ENCODE measurements at places on chromosomes 11 and 22.

DNA sequence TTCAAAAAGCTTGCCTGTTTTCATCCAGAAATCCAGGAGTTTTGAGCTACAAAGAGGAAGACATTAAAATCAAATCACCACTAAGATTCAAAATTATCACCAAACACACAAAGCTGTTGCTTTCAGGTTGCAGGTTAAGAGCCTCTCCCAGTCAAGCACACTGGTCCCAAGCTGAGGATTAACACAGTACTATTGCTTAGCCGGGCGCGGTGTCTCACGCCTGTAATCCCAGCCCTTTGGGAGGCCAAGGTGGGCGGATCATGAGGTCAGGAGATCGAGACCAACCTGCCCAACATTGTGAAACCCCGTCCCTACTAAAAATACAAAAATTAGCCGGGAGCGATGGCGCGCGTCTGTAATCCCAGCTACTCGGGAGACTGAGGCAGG is 1165.1 kb downstream of the LRRC4C start:
- DNase-seq = no peak

DNA sequence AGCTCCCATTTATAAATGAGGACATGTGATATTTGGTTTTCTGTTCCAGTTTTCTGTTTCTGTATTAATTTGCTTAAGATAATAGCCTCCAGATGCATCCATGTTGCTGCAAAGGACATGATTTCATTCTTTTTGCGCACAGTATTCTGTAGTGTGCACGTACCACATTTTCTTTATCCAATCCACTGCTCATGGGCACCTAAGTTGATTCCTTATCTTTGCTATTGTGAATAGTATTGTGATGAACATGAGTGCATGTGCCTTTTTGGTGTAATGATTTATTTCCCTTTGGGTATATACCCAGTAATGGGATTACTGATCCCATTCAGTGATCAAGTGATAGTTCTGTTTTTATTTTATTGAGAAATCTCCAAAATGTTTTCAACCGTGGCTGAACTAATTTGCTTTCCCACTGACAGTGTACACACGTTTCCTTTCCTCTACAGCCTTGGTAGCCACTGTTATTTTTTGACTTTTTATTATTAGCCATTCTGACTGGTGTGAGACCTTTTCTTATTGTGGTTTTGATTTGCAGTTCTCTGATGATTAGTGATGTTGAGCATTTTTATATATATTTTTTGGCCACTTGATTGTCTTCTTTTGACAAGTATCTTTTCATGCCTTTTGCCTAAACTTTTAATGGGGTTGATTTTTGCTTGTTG is 226.0 kb upstream of the ANO3 start:
- no peak for DNase-seq

DNA sequence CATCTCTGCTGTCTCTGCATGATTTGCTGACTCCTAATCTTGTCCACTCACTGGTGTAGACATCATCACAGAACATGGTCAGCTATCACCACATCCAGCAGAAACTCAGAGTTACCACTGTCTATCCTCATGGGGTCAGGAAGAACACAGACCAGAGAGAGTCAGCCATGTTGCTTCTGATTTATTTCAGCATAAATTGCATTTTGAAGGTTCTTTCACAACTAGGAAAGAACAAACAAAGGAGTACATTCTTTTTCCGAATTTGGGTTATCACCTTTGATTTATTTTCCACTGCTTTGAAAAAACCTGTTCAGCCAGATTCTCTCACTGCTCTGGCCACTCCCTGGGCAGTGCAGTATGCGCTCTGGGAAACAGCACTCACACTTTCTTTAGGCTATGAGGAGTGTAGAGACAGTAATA is 172.0 kb upstream of the MTMR2 start:
- DNase-seq = no peak

DNA sequence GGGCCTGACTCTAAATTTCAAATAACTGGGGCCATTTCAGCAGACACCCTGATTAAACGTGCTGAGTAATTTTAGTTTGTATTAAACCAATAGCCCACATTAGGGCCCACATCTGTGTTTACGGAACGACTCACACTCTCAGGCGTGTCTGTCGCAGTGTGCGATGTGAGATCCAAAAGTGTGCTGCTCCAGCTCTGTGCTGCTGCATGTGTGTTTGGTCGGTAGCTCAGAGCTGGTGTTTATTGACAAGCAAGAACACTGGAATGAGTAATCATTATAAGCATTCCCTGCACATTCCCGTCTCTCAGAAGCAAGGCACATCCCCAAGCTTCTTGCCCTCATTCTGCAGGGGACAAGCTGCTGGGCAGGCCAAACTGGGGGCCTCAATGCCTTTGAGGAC is 7.8 kb downstream of the OPCML start:
- no peak for DNase-seq

- DNase-seq = no peak
Observed at GRCh38 chr11:60834742-60835533, 7.0 kb upstream of the CCDC86 start.

- DNase-seq = no peak
Observed at GRCh38 chr11:70327717-70328116, 57.2 kb downstream of the PPFIA1 start.

DNA sequence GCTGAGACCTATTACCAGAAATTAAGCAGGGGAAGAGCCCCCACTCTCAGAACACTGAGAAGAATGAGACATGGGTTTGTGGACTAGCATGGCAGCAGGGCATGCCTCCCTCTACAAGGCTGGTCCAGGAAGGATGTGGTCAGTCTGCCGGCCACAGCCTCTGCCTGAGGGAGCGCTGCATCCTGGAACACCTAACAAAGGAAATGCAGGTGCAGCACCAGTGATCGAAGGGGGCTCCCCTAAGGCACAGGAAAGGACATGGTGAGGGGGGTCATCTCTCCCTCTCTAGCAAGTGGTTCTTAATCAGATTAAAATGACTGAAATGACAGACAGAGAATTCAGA is 40.6 kb upstream of the ARL14EP start:
- no peak for DNase-seq

- DNase-seq = no peak
Observed at GRCh38 chr11:1219446-1219833, 3.4 kb upstream of the MUC5B start.

DNA sequence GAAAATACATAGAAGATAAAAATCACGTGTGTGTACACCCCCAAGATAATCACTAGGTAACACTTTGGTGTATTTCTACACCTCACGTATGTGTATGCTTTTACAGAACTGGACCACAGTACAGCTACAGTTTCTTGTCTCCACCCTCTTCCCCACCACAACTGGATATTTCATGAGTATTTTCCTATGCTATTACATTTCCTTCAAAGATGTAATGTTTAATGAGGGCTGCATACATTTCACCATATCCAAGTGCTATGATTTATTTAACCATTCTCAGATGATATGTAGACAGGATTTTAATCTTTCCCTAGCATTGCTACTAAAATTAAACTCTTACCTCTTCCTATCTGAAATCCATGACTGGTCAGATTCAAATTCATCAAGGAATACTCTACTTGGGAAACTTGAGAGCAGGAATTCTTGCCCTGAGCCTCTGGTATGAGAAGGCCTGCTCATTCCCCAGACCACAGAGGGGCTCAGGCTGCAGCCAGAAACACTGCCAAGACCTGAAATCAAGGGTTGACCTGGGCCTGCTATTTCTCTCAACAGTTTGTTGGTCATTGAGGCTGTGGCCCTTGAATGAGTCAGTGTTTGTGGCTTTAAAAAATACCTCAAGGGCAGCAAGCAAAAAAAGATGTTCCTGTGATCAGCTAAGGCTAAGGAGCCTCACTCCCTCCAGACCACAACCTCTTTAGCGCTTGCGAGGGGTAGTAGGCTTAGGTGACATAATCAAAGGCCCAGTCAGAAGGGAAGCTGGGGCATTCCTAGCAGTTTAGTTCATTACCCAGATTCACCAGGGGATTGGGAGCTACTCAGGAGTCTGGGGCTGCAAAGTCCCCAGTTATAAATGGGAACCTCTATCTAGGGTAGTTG is 55.5 kb downstream of the ABTB2 start:
- peak; percentile 97 for DNase-seq

- DNase-seq = no peak
Observed at GRCh38 chr11:71490731-71491390, 36.2 kb upstream of the KRTAP5-7 start.

GRCh38 chr22:39073981-39074380 is 3.1 kb upstream of the APOBEC3G start:
- DNase-seq = no peak

GRCh38 chr11:24391167-24391566 is 105.7 kb upstream of the LUZP2 start:
- DNase-seq = peak; percentile 50

GRCh38 chr22:50731811-50732624 is 6.0 kb upstream of the ACR start:
- DNase-seq = peak; percentile 56

- DNase-seq = no peak
Observed at GRCh38 chr11:20155683-20156279, 4.5 kb downstream of the DBX1 start.

- no peak for DNase-seq
Observed at GRCh38 chr11:117423046-117423575, 95.5 kb downstream of the CEP164 start.

DNA sequence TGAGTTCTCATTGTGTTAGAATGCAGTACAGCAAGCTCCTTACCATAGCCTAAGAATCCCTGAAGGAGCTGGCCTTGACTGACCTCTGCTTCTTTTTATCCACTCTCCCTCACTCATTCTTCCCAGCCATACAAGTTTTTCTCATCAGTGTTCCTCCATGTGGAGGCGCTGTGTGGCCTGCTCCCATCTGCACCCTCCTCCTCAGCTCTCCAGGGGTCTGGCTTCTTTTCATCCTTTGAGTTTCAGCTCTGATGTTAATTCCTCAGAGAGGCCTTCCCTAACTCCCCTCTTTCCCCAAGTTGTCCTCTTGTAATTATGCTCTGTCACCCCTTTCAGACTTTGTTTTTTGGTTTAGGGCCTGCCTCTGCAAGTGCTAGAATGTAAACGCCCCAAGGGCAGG is 144.8 kb downstream of the WNT7B start:
- peak; percentile 7 for DNase-seq

- no peak for DNase-seq
Observed at GRCh38 chr11:70597751-70598625, 199.7 kb downstream of the CTTN start.

DNA sequence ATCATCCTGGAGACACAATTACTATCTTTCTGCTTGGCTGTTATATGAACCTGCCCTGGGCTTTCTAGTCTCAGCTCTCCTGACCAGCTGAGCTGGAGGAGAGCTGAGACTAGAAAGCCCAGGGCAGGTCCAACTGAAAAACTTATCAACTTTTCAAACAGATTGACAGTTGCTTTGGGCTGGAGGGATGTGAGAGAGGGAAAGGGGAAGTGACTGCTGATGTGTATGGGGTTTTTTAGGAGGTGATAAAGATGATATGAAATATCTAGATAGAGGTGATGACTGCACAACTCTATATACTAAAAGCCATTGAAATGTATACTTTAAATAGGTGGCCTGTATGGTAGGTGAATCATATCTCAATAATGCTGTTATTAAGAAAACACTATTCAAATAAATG is 60.2 kb upstream of the CHRM4 start:
- DNase-seq = no peak

DNA sequence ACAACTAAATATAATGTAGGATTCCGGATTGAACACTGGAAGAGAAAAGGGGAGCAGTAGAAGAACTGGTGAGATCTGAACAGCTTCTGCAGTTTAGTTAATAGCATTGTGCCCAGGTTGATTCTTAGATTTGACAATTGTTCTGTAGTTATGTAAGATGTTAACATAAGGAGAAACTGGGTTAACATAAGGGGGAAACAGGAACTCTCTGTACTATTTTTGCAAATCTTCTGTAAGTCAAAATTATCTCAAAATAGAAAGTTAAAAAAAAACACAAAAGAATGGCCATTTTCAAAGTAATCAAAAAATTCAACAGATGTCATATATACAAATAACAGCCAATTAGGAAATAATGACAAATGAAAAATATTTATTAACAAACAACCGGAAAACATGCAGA is 18.7 kb upstream of the LRP5 start:
- DNase-seq = no peak

DNA sequence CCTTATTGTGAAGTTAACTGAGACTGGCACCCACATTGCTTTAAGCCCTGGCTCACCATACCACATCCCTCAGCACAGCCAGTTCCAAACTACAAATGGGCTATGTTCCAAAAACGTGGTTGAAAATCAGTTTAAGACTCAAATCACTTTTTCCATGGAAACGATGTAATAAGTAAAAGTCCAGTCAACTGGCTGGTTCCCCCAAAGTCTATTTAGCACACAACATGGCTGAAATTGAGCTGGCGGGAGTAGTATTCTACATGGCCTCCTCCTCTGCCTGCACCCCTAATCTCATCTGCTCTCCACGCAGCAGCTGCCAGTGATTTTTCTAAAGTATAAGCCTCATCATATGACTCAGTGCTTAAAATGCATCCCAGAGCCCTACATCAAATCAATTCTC is 40.9 kb upstream of the BIRC3 start:
- DNase-seq = no peak

DNA sequence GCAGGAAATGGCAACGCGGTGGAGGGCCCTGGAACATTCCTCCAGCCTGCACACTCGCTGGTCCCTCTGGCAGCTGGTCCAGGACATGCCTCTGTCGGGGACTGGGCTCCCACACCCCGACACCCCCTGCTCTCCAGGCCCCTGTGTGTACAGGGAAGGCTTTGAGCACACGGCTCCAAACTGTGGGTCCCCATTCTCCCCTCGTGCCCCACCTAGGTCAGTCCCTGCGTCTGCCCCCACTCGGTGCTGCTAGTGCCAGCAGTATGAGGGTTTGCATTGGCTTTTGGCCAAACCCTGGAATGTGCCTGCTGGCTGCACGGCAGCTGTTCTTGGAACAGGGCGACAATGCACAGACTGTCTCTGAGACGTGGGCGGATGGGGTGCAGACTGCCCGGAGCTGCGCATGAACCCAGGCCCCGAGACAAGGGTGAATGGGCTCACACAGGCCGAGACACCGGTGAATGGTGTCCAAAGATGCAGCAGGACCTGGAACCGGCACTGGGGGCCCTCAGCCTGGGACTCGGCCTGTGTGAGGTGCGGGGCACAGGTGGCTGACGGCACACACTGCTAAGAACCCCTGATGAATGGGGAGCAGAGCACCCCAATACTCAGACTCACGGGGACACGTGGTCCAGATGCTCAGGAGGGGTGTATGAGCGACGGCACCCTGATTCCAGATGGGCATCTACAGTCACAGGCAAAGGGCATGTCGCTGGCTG is 7.5 kb upstream of the SYT8 start:
- DNase-seq = peak; percentile 31

GRCh38 chr11:10291801-10292638 is 2.0 kb downstream of the SBF2 start:
- no peak for DNase-seq

DNA sequence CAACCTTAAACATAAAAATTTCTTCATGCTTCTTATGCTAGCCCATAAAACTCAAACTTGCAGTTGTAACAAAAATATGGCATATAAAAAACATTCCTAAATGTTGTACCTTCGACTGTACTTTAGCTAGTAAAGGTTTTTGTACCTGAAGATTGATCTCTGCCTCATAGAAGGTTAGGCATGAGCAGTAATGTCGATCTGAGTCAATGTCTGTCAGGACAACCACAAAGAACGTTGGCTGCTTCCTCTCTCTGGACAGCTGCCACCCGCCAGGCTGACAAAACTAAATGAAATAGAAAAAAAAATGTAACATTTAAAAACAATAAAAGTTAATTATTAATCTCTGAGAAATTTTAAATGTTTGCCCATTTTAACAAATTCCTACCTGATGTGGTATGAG is 251.3 kb downstream of the SBF2 start:
- no peak for DNase-seq

GRCh38 chr11:127461241-127462064 is 460.9 kb upstream of the KIRREL3 start:
- DNase-seq = no peak
